ENCODE measurements at places on chromosomes 1 and 21. TPM values are rescaled to one million over a fixed set of nuclear protein-coding genes. Genes with fewer than 3 reads are reported as not detected.

GRCh38 chr1:160366731-160367515 is at the start of gene NHLH1:
Gene NHLH1, plus strand, starts transcription at chr1:160367071. Its CDS starts 3,661 bp downstream, at chr1:160370732.
- no peaks in the 10 kb centered on the region for H3K27me3 ChIP-seq
- H3K36me3 ChIP-seq: no peaks in the 10 kb centered on the region
- H3K27ac ChIP-seq: peak within 1 kb of the TSS; percentile 19
- peak; percentile 58 for DNase-seq

DNA sequence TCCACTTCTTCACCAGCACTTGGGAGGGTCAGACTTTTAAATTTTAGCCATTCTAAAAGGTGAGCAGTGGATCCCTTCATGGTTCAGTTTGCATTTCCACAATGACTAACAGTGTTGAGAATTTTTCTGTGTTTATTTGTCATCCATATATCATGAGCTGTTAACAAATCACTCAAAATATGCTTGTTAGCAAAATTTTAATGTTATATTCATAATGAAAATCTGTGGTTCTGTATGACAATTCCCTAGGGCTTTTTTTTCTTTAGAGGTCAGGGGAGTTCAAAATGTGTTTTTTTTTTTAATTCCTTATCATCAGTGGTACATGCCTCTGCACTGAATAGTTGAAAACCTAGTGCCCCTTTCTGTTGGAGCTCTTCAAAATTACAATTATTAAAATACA is 682.2 kb upstream of the ADGRL2 start:
- H3K36me3 ChIP-seq: no peaks in the 10 kb centered on the region
- no peak overlapping the region for H3K4me3 ChIP-seq
- no peak overlapping the region for H3K27ac ChIP-seq
- no peaks in the 10 kb centered on the region for H3K27me3 ChIP-seq
- H3K4me1 ChIP-seq: peaks cover 42% of the 10 kb centered on the region
- no peak for DNase-seq

- H3K27me3 ChIP-seq: no peaks in the 10 kb centered on the region
- no peak for DNase-seq
- H3K36me3 ChIP-seq: no peaks in the 10 kb centered on the region
- no peak overlapping the region for H3K4me3 ChIP-seq
- H3K27ac ChIP-seq: no peak overlapping the region
- H3K4me1 ChIP-seq: no peaks in the 10 kb centered on the region
Observed at GRCh38 chr1:20719871-20720620, 2.2 kb upstream of the KIF17 start.

DNA sequence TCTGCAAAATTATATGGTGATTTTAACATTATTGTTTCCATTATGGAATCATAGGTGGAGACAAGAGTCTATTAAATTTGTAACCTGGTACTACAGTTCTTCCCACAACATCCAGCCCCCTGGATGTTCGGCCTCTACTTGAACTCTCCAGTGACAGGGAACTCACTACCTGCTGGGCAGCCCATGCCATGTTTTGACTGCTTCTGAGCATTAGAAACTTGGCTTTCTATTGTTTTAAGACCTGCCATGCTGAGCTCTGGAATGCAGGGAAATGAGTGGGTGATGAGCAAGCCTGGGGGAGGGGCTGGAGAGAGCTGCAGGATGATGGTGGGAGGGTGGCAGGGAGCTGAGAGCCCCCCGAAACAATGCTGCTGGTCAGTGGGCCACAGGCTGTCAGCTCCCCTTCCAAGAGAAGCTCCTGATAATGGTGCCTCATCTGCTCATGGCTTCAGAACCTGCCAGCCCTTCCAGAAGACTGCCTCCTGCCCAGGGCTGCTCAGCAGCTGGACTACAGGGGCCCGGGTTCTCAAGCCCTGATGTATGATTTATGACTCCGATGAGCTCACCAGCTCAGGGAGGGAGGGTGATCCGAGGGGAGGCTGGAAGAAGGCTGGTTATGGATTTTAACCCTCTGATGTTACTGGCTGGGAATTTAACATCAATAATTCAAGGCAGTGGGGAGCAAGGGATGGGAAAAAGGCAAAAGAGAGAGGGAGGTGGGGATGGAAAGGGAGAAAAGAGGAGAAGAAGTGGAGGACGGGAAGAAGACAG is 205.0 kb downstream of the HIVEP3 start:
- H3K27me3 ChIP-seq: no peaks in the 10 kb centered on the region
- H3K4me1 ChIP-seq: peaks cover 11% of the 10 kb centered on the region
- DNase-seq: peak; percentile 56
- no peaks in the 10 kb centered on the region for H3K36me3 ChIP-seq
- H3K4me3 ChIP-seq: no peak overlapping the region
- H3K27ac ChIP-seq: no peak overlapping the region

- H3K27me3 ChIP-seq: no peaks in the 10 kb centered on the region
- DNase-seq: no peak
- H3K4me1 ChIP-seq: no peaks in the 10 kb centered on the region
- no peak overlapping the region for H3K4me3 ChIP-seq
- H3K36me3 ChIP-seq: no peaks in the 10 kb centered on the region
Observed at GRCh38 chr1:31560394-31560793, 15.9 kb upstream of the TINAGL1 start.

DNA sequence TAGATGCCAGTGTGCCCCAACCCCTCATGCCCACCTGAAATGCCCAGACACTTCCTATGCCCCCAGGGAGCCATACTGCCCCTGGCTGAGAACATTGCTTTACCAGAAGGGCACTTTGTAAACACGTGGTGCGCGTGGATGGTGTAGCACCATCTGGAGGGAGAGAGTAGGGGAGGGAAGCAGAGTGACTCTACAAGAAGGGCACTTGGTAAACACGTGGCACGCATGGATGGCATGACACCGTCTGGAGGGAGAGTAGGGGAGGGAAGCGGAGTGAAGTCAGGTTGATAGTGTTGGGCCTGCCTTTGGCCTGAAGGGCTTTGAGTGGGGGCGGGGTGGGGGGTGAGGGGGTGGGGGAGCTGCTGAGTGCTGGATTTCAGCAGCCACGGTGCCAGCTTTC is 324.0 kb upstream of the VAMP3 start:
- no peak overlapping the region for H3K4me3 ChIP-seq
- H3K36me3 ChIP-seq: no peaks in the 10 kb centered on the region
- no peaks in the 10 kb centered on the region for H3K27me3 ChIP-seq

DNA sequence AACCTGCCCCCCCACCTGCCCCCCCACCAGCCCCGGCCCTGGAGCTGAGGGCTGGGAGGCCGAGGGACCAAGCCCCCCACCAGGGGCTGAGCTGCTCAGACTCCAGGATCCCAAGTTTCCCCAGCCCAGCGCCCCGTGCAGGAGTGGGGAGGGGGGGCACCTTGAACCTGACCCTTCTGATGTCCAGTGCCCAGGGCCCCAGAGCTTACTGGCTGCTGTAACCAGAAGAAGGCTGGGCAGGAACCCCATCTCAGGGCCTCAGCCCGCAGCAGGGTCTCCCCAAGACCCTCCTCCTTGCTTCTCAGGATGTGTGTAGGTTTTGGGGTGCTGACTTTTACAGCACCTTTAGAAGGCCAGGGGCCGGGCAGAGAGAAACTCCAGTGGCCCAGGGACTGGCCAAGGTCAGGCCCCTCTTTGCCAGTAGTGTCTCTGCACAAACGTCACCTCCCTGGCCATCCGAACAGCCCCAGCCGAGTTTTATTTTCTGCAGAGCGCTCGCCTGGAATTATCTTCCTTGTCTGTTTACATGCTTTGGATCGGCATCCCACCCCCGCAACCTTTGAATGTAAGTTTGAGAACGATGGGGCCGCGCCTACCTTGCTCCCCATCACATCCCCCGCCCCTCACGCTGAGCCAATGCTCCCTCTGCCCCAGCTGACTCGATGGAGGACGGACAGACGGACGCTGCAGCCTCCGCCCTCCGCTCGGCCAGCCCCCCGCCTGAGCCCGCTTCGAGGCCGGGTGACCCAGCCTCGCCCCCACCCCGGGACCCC is 70.1 kb upstream of the CASZ1 start:
- no peaks in the 10 kb centered on the region for H3K36me3 ChIP-seq
- H3K27me3 ChIP-seq: no peaks in the 10 kb centered on the region
- peaks cover 10% of the 10 kb centered on the region for H3K4me1 ChIP-seq
- no peak overlapping the region for H3K27ac ChIP-seq
- H3K4me3 ChIP-seq: peak overlapping the region; percentile 46
- peak; percentile 33 for DNase-seq

- no peaks in the 10 kb centered on the region for H3K27me3 ChIP-seq
- H3K4me3 ChIP-seq: no peak overlapping the region
- no peak overlapping the region for H3K27ac ChIP-seq
- DNase-seq: no peak
Observed at GRCh38 chr1:162361349-162361748, 15.3 kb downstream of the SPATA46 start.

DNA sequence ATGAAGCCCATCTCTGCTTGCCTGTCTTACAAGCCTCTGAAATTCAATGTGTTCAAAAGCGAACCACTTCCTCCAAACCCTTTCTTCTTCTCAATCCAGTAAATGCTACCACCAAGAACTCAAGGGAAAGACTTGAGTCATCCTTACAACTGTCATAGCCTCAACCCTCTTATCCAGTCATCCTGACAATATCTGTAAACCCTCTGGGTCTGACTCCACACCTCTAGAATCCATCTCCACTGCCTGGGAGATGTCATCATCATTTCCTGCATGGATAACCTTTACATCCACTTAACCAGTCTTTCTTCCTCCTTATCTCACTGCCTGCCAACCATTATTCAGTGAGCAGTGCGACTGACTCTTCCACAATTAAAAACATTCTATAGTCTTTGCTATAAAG is 441.1 kb downstream of the SETD4 start:
- peaks cover 11% of the 10 kb centered on the region for H3K27me3 ChIP-seq
- DNase-seq: no peak
- no peak overlapping the region for H3K27ac ChIP-seq
- no peak overlapping the region for H3K4me3 ChIP-seq

GRCh38 chr1:156050376-156050775 is 3.2 kb downstream of the UBQLN4 start:
- H3K27ac ChIP-seq: no peak overlapping the region
- peaks cover 31% of the 10 kb centered on the region for H3K36me3 ChIP-seq
- H3K4me3 ChIP-seq: no peak overlapping the region
- peaks cover under 1% of the 10 kb centered on the region for H3K4me1 ChIP-seq
- DNase-seq: no peak

- no peaks in the 10 kb centered on the region for H3K4me1 ChIP-seq
- no peak overlapping the region for H3K27ac ChIP-seq
- DNase-seq: no peak
- no peaks in the 10 kb centered on the region for H3K36me3 ChIP-seq
- H3K4me3 ChIP-seq: no peak overlapping the region
- no peaks in the 10 kb centered on the region for H3K27me3 ChIP-seq
Observed at GRCh38 chr1:160576390-160576789, 2.9 kb downstream of the CD84 start.

DNA sequence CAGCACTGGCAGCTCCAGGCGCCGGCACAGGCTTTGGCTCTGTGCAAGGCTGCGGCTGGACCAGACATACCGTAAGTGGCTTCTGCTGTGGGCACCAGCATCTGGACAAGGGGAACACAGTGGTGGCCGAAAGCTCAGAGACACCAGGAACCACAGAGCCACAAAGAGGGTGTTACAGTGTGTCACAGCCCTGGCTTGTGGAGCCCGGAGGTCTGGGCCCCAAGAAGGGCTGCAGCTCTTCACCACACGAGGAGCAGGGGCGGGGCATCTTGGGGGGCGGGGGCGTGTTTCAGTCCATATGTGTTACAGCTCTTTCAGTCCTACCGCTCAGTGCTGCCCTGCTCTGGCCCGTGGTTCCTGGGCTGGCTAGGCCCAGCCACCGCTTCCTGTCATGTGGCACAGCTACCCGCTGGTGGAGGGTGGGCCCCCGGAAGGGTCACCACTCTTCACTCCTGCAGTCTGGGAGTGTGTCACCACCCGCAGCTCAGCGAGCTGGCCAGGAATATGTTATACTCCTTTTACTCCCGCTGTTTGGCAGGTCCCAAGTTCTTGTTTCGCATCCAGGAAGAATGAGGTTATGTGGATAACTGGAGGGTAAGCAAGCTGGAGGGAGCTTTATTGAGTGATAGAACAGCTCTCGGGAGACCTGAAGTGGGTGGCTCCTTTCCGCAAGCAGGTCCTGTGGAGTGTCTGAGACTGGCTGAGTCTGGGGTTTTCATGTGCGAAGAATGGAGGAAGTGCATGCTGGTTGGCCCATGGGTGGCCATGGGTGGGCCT is 3.3 kb upstream of the LSM10 start:
- peaks cover 8% of the 10 kb centered on the region for H3K4me1 ChIP-seq
- H3K27ac ChIP-seq: peak overlapping the region; percentile 22
- no peaks in the 10 kb centered on the region for H3K27me3 ChIP-seq
- H3K4me3 ChIP-seq: no peak overlapping the region
- DNase-seq: peak; percentile 58
- no peaks in the 10 kb centered on the region for H3K36me3 ChIP-seq

DNA sequence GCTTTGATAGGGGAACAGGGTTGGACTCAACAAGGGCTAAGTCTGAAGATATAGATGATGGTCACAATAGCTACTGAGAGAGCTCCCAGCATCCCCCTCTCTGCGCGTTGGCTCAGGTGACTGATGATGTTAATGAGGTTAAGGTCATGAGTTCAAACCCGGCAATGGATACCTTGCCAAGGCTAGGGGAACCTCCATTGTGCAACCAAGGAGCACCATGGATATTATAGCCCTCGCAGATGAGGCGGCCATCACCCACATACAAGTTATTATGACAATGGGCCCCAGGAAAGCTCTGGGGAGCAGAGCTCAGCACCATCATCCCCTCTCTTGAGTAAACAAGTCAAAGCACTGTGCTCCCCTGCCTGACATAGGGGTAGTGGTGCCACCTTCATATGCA is 8.2 kb downstream of the KCNA2 start:
- DNase-seq: no peak
- no peaks in the 10 kb centered on the region for H3K27me3 ChIP-seq
- H3K4me3 ChIP-seq: no peak overlapping the region
- H3K27ac ChIP-seq: no peak overlapping the region
- peaks cover 10% of the 10 kb centered on the region for H3K4me1 ChIP-seq
- peaks cover 62% of the 10 kb centered on the region for H3K36me3 ChIP-seq

DNA sequence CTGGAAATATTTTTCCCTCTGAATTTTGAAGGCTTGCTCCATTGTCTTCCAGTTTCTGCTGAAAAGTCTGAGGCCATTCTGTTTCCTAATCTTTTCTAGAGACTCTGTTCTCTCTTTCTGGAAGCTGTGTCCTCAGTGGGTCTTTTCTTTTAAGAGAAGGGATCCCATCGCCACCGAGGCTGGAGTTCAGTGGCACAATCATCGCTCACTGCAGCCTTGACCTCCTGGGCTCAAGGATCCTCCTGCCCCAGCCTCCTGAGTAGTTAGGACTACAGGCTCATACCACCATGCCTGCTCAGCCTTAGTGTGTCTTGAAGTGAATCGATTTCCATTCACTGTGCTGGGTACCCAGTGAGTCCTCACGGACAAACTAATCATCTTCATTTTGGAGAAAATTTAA is 9.6 kb upstream of the LRP8 start:
- H3K27me3 ChIP-seq: no peaks in the 10 kb centered on the region
- no peaks in the 10 kb centered on the region for H3K4me1 ChIP-seq
- H3K36me3 ChIP-seq: no peaks in the 10 kb centered on the region

The CRYAA gene
- total RNA-seq: not detected

The DMBX1 gene
- total RNA-seq: 1.4 TPM

The ZMYND12 gene
- total RNA-seq: 0.28 TPM

The LCA5L gene
- total RNA-seq: 0.69 TPM

The LCE1E gene
- not detected for total RNA-seq

The TIAM1 gene
- 14.3 TPM for total RNA-seq

The RAD54L gene
- 49.0 TPM for total RNA-seq

The ARHGEF19 gene
- 5.8 TPM for total RNA-seq
